ENCODE measurements at places on chromosomes 12 and 14. TPM values are rescaled to one million over a fixed set of nuclear protein-coding genes. Genes with fewer than 3 reads are reported as not detected.

Gene CEBPE
- polyA plus RNA-seq, result 0.87 TPM

Gene ARHGEF40
- 6.5 TPM for polyA plus RNA-seq

Gene ATN1
- 30.3 TPM for polyA plus RNA-seq

Gene TNFAIP2
- polyA plus RNA-seq, result 193 TPM

Gene TMPRSS12
- not detected for polyA plus RNA-seq

Gene SPX
- 4.1 TPM for polyA plus RNA-seq

Gene MORN3
- 4.9 TPM for polyA plus RNA-seq

Gene TUNAR
- polyA plus RNA-seq, result 0.18 TPM

Gene TC2N
- polyA plus RNA-seq, result 23.9 TPM

Gene PPP1CC
- polyA plus RNA-seq, result 103 TPM

Gene CRIP2
- 89.7 TPM for polyA plus RNA-seq

Measured in thymus (tissue), 14 donors.